NCI-H2171 (cell line): ENCODE measurements at places on chromosomes 16 and 17.

DNA sequence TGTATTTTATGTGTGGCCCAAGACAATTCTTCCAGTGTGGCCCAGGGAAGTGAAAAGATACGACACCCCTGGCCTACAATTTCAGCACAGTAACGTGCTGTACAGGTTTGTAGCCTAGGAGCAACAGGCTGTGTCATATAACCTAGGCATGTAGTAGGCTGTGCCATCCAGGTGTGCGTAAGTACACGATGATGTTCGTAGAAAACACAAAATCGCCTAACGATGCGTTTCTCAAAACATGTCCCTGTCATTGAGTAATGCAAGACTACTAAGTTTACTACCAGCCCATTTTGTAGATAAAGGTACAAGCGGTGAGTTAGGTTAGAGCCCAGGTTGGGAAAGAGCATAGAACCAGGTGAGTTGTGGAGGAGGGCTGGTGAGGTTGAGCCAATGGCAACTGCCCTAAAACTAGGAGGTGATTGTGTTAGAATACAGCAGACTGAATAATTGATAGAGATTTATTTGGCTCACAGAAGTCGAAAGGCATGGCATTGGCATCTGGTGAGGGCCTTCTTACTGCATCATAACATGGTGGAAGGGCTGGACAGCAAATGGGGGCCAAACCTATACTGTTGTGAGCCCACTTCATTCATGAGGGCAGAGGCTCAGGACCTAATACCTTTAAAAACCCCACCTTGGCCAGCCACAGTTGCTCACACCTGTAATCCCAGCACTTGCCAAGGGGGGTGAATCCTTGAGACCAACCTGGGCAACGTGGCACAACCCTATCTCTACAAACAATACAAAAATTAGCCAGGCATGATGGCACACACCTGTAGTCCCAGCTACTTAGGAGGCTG is 4.2 kb downstream of the EIF1 start:
- no peak for DNase-seq

- DNase-seq: no peak
Observed at GRCh38 chr17:5780476-5780875, 196.2 kb upstream of the NLRP1 start.

GRCh38 chr16:21244518-21245215 is 11.2 kb downstream of the ANKS4B start:
- no peak for DNase-seq

- DNase-seq: no peak
Observed at GRCh38 chr17:34241062-34241461, 14.0 kb upstream of the CCL2 start.

DNA sequence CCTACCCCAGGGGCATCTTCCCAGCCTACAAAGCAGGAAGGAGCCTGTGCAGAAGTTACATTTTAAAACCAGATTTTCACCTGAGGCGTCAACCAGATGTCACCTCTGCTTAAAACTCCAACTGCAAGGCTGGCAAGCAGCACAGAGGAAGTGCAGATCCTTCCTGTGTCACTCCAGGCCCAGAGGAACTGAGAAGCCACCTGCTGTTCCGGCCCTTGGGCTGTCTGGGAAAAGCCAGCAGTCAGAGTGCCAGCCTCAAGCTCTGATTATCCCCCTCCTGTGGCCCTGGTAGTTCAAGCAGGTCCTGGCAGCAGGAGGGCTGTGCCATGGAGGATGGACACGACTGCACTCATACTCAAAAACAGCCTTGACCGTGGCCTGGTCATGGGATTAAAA is 10.2 kb downstream of the POLR2C start:
- no peak for DNase-seq

DNA sequence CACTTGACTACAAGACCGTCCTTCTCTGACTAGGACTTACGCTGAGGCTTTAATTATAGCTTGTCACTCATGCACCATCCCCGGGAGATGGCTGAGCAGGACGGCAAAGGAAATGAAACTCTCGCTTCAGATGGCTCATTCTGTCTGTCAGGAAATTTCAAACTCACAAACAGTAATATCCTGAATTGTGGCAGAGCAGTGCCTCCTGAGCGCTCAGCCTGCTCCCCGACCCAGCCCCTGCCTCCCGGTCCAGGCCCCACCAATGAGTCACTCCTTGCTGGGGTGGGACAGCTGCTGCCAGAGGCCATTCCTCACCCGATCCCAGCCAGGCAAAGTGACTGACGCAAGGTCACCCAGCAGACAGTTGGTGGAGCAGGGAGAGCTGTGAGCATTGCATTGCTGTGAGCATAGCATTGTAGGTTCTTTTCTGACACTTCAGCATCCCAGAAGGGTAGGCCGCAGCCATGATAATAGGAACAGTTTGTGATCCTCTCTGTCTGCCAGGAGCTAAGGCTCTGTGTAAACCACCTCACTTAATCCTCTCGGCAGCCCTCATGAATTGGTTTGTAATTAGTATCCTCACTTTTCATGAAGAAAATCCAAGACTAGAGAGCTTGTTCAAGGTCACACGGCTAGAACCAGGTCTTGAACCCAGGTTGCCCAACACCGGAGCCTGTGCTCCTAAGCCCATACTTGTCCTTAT is 20.9 kb downstream of the CCDC182 start:
- no peak for DNase-seq

DNA sequence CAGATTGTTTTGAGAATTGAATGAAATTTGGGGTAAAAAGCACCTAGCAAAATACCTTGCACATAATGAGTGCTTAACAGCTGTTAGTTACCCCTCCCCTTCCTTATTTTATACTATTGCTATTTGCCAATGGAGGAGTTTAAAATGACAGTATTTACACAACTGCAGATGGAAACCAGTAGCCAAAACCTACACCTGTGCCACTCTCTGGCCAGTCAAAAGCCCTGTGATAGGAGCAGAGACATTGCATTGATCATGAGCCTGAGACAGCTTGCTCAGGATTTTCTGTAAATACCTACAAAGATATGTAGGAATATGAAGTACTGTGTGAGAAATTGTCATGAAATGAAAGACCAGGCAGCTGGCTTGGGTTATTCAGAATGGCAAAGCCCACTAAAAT is 115.3 kb upstream of the HLF start:
- DNase-seq: no peak

- no peak for DNase-seq
Observed at GRCh38 chr17:76492989-76493501, 8.2 kb downstream of the RHBDF2 start.

GRCh38 chr17:18224387-18225120 is 881 bp upstream of the LLGL1 start:
- no peak for DNase-seq

GRCh38 chr17:77842528-77843147 is 115.9 kb upstream of the TNRC6C start:
- no peak for DNase-seq

DNA sequence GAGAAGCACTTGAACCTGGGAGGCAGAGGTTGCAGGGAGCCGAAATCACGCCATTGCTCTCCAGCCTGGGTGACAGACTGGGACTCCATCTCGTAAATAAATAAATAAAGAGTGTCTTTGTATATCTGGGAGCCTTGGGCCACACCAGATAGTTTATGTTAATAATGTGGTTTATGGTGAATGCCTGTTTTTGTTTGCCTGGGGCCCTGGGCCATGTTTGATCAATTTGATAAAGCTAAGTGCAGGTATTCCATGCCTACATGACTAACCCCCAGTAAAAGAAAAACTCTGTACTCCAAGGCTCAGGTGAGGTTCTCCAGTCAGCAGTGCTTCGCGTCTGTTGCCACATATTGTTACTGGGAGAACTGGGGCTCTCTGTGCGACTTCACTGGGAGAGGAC is 15.1 kb downstream of the SCIMP start:
- no peak for DNase-seq

DNA sequence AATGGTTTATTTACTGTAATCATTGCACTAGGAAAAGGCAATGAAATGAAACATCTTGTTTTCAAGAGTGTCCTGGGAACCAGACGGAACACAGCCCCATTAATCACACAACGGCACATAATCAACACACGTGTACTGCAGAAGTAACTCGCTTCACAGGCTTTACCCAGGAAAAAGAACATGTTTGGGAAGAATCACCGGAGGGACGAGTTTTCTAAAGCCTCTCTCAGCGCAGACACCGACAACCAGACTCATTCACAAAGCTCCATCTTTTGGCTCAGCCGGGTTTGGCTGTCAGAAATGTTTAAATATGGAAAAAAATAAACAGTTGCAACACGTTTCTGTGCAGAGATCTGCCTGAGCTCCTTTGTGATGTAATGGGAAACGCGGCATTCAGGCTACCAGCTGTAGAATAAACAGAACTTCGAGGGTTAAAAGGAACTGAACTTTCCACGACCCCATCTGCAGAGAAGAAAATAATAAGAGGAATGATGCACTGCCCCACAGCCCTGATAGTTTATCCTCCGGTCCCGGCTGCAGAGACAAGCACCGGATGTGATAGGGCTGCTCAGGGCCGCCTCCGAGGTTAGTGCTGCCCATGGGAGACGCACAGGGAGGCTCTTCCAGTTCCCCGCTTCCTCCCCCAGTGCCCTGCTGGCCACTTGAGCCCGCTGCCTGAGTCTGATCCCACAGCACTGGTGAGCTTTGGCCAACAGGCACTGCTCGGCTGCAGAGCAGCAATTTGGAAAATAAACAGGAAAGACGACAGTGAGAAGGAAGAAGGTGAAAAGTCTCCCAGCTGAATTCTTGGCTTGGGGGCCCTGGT is 119.8 kb downstream of the HIC1 start:
- no peak for DNase-seq

GRCh38 chr17:2157081-2157480 is 102.2 kb downstream of the HIC1 start:
- DNase-seq: no peak

DNA sequence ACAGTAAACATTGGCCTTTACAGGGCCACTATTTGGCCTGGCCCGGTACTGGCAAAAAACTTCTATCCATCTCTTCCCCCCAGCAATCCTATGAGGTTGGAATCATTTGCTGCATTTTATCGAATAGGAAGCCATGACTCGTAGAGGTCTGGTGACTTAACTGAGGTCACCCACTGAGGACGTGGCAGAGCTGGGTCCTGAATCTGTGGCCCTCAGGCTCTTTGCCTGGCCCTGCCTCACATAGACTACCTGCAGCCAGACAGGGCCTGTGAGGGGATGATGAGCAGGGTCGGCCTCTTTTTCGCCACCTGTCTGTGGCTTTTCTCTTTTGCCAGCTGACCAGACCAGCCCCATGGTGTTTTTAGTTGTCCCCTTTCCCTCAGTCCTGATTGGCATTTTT is 1.9 kb downstream of the PPP4C start:
- DNase-seq: no peak

DNA sequence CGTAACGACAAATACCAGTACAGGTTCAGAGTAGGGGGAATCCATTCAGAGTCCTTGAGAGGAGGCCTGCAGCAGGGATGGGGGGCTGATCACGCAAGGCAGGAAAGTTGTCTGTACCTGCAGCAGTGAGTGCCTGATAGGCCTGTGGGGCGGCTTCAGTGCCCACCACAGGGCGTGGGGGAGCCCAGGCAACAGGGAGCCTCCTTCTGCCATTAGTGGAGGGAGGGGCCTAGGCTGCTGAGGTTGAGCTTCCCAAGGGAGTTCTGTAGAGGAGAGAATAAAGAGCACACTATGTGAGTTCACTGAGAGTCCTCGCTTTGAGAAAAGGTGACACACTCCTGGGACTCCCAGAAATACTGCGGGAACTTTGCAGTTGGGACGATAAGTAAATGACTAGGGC is 134.6 kb downstream of the SPECC1 start:
- DNase-seq: no peak

DNA sequence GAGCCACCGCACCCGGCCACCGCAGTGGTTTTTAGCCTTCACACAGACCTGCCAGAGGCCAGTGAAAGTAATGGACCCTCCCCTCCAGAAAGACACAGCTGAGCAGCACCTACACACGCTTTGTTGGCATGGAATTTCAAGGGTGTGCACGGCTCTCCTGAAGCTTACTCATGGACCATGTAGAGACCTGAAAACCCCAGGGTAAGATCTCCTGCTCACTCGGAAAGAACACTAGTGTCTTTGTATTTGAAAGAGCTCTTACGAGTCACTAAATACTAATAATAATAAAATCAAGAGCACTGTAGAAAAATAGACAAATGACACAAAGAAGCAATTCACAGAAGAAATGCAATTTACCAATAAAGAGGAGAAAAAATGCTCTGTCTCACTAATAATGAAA is 20.0 kb downstream of the SLC43A2 start:
- no peak for DNase-seq

DNA sequence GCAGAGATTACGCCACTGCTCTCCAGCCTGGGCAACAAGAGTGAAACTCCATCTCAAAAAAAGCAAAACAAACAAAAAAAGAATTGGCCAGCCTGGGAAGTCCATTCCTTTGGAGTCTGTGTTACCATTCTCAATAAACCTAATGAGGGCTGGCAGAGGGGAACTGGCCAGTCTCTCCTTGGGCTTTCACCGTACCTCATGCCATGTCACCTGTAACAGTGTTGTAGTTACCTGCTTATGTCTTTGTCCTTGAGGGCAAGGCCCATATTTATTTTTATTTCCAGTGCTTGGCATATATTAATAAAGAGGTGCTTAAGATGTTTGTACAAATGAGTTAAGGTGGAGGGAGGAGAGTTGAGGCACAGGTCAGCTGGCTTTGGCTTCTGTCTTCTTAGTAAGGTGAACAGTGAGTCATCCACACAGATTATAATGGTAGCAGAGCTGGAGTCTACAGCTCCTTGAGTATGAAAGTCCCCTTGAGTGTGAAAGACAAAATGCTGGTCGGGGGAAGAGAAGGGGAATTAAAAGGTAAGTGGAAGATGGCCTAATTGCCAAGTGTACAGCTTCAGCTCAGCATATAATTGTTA is 8.4 kb downstream of the C1QBP start:
- no peak for DNase-seq

DNA sequence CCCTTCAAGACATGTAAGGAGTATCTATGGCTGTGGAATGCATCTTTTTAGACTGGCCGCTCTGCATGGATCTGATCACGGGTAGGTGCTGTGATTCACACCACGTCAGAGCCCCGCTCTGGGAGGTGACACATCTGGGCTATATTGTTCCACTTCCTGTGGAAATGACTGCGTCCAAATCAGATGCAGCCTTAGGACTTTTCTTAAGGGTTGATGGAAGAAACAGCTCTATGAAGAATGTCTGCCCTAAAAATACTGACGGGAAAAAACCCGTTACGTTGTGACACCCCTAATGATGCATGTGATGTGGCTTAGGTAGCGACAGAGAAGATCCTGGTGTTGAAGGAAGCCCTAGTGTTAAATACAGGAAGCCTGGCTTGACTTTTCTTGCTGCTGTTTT is 12.2 kb downstream of the BANP start:
- DNase-seq: no peak

DNA sequence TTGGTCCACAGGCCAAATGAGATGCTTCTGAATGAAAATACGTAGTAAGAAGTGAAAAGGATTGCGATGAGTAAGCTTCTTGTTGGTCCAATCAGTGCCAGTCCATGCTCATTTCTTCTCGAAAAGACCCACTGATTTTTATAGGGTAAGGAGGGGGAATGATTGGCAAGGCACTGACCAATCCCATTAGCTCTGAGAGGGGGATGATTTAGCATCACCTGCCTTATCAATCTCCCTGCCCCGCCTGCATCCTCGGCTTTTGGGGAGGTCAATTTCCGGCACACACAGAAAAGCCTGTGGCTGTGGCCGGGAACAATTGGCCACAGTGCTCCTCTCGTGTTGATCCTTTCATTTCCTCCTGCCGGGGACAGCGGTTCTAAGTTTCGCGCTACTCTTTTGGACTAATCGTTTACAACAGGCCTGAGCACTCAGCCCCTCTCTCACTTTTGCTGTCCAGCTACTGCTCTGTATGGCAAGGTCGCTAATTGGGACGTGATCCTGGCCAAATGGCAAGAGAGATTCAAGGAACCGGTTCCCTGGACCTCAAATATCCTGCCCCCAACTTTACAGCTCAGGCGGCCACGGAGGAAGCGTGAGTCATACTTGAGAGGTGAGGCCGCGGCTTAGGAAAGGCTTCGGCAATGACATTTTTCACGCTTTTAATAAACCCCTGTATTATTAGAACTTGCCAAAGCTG is 43.1 kb downstream of the TBX4 start:
- no peak for DNase-seq
